ENCODE measurements at places on chromosomes 7 and 10.

GRCh38 chr10:59383436-59383835 is 21.1 kb upstream of the FAM13C start:
- DNase-seq, result no peak

DNA sequence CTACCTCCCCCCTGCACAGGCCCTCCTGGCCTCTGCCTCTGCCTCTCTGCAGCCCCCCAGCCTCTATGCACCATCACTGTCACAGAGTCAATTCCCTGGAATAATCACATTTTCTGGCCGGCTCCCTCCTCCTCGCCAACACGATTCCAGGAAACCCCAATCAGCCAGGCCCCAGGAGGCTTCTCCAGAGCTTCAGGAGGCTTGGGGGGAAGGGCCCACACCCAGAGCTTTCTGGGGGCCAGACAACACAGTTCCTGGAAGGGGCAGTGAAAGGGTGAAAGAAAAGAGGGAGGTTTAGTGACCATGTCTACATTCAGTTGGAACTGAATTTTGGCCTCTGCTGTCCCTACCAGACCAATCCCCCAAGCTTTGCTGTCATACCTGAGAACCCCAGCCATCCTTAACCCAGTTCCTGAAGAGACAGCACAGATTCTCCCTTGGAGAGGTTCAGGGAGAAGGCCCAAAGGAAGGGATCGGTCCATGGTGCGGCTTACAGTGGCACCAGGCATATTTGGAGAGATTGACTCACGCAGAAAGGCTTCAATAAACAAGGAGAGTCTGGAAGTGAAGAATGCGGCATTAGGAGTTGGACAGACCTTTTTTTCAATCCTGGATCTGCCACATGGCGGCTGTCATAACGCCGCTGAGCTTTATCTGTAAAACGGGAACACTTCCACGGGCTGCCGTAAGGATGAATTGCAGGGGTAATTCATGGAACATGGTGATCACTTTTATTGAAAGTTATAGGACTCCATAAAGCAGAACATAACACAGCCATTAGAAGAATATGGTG is 89.0 kb downstream of the NEURL1 start:
- no peak for DNase-seq

DNA sequence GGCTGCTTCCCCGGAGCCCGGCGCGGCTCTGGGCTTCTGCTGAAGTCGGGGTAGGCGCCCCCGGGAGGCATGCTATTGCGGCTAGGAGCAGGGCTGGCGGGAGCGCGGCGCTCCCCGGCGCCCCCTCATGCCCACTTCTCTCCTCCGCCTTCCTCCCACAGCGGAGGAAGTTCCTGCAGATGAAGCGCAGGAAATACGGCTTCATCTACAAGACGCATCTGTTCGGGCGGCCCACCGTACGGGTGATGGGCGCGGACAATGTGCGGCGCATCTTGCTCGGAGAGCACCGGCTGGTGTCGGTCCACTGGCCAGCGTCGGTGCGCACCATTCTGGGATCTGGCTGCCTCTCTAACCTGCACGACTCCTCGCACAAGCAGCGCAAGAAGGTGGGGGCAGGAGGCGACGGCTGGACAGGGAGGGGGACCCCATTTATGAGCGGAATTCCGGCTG is 479 bp downstream of the CYP26A1 start:
- DNase-seq, result no peak

GRCh38 chr7:133509822-133510221 is 256.9 kb downstream of the EXOC4 start:
- no peak for DNase-seq

DNA sequence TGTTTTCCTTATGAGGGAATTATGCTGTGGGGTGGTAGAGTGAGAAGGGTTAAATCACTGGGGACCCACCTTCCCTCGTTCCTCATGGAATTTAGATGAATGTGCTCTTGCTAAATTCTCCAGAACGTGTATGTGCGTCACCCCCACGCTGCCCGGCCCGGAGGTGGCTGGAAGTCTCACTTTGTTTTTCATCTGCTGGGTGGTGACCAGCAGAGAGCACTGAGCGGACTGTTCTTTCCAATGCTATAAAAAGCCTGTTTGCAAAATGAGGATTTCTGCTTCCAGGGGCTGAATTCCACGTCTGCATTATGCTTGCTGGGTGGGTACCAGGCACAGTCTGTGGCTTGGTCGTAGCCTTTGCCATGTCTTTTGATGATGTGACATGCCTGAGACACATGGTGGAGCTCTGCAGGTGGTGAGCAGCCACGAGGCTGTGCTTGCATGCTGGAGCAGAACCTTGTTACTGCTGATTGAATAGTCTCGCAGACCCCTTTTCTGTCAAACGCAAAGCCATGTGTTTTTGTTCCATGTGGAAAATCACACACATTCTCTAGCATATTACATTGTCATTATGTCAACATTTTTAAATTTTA is 31.9 kb upstream of the INSYN2A start:
- no peak for DNase-seq

GRCh38 chr7:17255926-17256325 is 42.5 kb upstream of the AHR start:
- no peak for DNase-seq

Measured in right lung (tissue), 10 donors.